ENCODE measurements at places on chromosomes 6 and 20. TPM values are rescaled to one million over a fixed set of nuclear protein-coding genes. Genes with fewer than 3 reads are reported as not detected.

Gene BLCAP
- total RNA-seq, result 49.4 TPM

Gene RGS17
- 7.3 TPM for total RNA-seq

Gene TFAP2A
- total RNA-seq, result 10.1 TPM

Gene C4A
- 0.89 TPM for total RNA-seq

Gene NMBR
- not detected for total RNA-seq

Gene NKAIN2
- total RNA-seq, result not detected

Gene LY6G6F
- total RNA-seq, result not detected

Gene TSBP1
- not detected for total RNA-seq

Gene ADAM33
- total RNA-seq, result 0.14 TPM

Gene LPA
- 0.21 TPM for total RNA-seq

Gene IL20RA
- 0.07 TPM for total RNA-seq

Gene ANKRD66
- total RNA-seq, result not detected

Gene BIRC7
- total RNA-seq, result 2.4 TPM

Gene COL21A1
- 0.56 TPM for total RNA-seq

Gene EMILIN3
- 0.51 TPM for total RNA-seq

Gene VSX1
- total RNA-seq, result 1.3 TPM

Gene LCA5
- total RNA-seq, result 0.39 TPM

Gene CPNE5
- total RNA-seq, result 0.10 TPM

Gene TBX18
- 22.8 TPM for total RNA-seq

Gene BEND3
- 4.1 TPM for total RNA-seq

Gene TMEM170B
- 0.72 TPM for total RNA-seq

Gene CNBD2
- total RNA-seq, result 5.3 TPM

All from A549 treated with dexamethasone at 1 μM for 4 hours (cell line).